Mucosa of descending colon (tissue), 3 donors: ENCODE measurements at places on chromosomes 1 and 21.

GRCh38 chr1:164518692-164519332 lies 40.2 kb upstream of the PBX1 start:
- no peak for DNase-seq

DNA sequence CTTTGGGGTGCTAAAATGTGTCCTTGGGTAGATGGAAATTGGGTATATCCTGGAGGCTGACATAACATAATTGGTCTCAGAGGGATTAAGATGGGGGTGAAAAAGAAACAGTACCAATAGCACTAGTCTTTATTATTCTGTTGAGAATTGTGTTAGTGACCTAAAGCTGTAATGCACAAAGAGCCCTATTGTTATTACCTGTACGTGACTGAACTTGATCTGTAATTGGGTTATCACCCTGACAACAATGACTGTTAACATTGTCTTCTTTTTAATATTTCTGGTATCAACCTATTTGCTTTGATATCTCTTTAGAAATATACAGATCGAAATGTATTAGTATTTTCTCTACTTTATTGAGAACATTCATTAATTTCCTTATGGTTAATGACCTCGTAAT lies 147.6 kb downstream of the NEK7 start:
- DNase-seq, result no peak

DNA sequence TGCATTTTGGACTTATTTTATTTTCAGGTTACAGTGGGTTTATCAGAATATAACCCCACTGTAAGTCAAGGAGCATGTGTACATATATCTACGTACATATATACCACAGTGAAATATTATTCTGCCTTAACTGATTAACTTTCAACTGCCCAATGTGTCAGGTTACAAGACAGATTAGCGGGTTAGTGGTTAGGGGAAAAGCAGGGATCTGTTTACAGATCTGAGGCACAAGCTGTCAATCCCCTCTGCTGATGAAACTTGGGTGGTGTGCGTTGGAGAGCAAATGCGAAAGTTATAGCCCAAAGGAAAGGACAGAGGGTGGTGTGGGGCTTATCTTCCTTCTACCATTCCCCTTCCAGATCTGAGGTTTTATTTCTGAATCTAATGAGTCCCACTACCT lies 238.2 kb upstream of the KCNK2 start:
- DNase-seq, result no peak

- DNase-seq, result no peak
Measured at GRCh38 chr1:159707472-159708260, 6.7 kb downstream of the CRP start.

- DNase-seq, result no peak
Measured at GRCh38 chr1:94048413-94049164, 72.4 kb downstream of the ABCA4 start.

DNA sequence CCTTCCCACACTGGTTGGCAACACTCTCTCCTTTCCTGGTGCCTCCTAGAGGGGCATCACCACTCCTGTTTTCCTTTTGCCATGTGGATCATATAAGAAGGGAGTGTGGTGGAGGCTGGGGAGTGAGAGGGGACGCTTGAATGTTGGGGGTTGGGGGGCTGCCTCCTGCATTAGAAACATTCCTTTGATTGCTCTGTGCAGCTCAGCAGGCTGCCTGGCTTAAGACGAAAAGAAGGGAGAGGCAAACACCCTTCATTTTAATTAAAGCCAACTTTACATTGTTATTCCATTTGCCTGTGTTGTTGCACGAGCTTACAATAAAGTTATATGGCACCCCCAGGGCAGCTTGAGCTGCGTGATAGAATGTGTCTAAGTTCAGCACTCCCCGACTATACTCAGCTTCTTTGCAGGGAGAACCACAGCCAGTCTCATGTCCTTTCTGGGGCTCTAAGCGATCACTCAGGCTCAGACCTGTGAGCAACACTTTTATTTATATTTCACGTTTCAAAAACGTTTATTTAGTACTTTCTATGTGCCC lies 57.4 kb downstream of the FOXD2 start:
- DNase-seq, result no peak
